ENCODE measurements at places on chromosomes 1 and 21.

DNA sequence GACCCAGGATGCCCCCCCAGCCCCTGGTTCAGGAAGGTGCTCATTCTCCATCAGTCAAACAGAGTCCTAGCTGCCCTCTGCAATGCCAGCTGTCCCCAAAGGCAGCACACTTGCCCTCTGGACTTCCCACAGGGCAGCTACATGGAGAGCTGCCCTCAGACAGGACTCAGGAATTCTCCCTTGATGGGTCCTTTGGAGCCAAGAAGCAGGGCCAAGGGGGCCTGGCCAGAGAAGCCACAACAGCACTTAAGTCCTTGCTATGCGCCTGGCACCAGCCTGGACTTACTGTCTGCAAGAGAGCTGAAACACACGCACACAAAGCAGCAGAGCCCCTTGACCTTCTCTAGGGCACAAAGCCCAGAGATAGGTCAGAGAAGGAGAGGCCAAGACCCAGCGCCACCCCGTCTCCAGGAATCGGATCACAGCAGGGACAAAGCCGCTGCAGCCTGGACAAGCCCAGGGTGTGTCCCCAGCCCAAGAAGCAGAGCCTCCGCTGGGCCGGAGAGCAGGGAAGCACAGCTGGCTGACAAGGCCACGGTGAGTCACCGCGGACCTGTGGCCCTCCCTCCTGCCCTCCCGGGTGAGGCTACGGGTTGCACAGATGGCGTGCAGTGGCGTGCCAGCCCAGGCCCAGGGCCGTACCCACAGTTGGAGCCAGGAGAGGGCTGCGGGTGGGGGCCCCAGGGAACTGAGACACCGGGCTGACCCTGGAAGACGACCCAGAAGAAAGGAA lies 1.7 kb downstream of the WNT9A start:
- DNase-seq: no peak

DNA sequence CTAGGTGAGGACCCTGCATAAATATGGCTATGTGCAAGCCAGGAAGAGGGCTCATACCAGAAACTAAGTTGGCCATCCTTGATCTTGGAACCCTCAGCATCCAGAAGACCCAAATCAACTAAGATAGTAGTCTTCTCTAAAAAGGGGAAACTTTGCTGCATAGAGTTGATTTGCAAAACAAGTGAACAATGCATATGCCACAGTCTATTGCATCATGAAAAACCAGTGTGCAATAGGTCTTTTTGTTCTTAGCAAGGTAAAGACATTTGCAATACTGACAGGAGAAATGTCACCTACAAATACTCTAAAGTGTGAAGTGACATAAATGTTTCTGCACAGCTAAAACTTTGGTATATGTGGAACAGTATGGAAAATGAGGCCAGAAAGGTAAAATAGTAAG lies 2.0 kb upstream of the IFI16 start:
- DNase-seq: no peak

DNA sequence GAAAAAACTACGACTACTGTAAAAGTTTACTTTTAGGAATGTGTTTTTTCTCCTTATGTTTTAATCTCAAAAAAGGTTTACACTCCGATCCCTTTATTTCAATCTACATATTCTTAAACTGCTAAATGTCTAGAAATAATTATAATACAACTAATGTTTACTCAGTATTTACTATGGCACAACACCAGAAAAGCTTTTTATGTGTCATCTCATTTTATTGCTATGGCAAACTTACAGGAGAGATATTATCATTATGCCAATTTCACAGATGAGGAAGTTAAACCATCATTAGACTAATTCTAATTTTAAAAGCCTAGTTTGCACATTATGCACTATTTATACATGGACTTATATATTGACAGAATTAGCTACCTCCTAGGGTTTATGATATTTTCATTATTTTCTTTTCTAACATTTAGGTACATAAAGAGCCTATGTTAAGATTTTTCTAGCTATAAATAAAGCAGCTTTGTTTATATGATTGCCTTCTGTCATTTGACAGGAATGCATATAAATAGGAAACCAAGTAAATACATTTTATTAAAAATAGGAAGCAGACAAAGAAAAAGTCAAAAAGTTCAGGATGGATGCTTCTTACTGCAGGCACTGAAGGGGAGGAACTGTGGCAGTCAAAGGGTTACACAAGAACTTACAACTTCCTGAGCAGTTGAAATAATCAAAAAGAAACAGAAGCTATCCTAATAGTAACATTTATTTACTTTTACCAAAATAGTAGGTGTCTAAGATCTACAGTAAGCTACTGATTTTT lies 442.4 kb downstream of the LTN1 start:
- DNase-seq: no peak

DNA sequence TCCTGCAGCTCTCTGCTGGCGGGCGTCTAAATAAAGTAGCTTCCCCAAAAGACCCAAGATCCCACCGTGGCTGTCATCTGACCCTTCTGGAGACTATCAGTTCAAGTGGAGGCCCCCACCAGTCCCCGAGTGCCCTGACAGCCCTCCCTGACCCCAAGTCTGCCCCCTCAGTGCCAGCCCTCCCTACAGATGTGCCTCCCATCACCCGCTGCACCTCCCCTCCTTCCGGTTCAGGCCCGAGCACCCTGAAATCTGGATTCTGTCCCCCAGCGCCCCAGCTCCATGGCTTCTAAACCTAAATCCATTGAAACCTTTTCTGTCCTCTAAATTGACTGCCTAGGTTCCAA lies 595 bp downstream of the IL10RB start:
- DNase-seq: peak; percentile 51

Measured in stimulated activated naive CD8-positive, alpha-beta T cell treated with anti-CD3 and anti-CD28 coated beads, Interleukin-15, Interleukin-2, amounts not matched to agents 100 U/mL and 50 U/mL, for 24 hours (primary cell).